Upper lobe of right lung (tissue), 1 donor: ENCODE measurements at places on chromosomes 4 and X. TPM values are rescaled to one million over a fixed set of nuclear protein-coding genes. Genes with fewer than 3 reads are reported as not detected.

HHIP gene
- 247 TPM for total RNA-seq

ATP2B3 gene
- total RNA-seq = not detected

DDIT4L gene
- total RNA-seq = 0.98 TPM

TEX13B gene
- total RNA-seq = not detected

CFAP47 gene
- not detected for total RNA-seq

AGTR2 gene
- 60.7 TPM for total RNA-seq
